ENCODE measurements at places on chromosomes 7 and 10.

- DNase-seq = no peak
These were observed 118.7 kb upstream of the PTN start for GRCh38 chr7:137462074-137462715.

DNA sequence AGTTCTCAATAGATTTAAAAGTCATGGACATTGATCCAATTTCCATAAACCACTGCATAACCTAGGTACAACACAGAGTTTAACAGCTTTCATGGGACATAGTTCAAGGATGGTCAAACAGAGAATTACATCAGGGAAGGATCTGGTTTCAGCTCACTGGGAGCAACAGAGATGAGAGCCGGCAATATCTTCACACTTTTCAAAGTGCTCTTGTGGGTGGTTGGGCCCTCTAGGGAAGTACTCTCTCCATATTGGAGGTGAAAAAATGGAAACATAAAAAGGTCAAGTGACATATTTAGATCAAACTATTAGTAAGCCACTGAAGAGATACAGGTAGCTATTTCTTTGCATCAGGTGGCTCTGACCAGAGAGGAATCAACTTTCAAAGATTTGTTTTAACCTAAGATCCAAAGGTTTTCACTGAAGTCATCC is 61.8 kb upstream of the LRRN3 start:
- DNase-seq = no peak

GRCh38 chr10:107280293-107280692 is 115.8 kb upstream of the SORCS1 start:
- no peak for DNase-seq

- no peak for DNase-seq
These were observed 1461.4 kb downstream of the GATA3 start for GRCh38 chr10:9515922-9516321.

DNA sequence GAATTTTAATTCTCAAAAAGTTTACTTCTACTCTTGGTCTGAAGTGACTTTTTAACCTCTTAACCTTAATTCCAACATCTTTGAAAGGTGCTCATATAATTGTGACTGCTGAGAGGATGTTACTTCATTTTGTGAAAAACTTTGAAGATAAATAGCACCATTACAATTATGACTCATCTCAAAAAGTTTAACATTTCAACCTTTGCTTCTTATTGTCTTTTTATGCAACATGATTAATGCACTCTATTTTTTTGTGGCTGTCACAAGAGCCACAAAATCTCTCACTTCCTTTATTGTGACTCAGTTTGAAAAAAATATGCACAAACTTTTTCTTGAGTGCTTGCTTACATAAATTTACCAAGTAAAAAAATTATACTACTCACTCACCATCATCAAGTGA is 383.1 kb downstream of the LRRTM3 start:
- no peak for DNase-seq

- no peak for DNase-seq
These were observed 28.4 kb upstream of the CDK13 start for GRCh38 chr7:39921506-39922175.

DNA sequence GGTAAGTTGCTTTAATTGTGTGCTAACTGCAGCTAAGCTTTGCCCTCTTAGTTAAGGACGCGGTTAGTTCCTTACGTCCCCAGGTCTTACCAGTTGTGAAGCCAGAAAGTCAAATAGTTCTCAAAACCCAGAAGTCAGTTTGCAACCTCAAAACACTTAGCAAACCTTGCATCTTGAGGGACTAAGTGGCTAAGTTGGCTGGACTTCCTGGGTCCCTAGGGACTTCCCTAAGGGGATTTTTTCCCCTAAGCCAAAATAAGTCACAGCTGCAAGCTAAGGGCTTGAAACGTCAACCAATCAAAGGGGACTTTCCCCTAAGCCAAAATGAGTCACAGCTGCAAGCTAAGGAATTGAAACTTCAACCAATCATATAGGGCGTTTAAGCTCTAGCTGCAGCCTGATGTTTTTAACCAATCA is 36.2 kb upstream of the HECW1 start:
- no peak for DNase-seq

- DNase-seq = no peak
These were observed 211.7 kb upstream of the HABP2 start for GRCh38 chr10:113341138-113341537.

Measured in stimulated activated CD8-positive, alpha-beta memory T cell treated with anti-CD3 and anti-CD28 coated beads, Interleukin-4, amount 100 ng/mL, for 4 hours (primary cell).